AG10803 (cell line): ENCODE measurements at places on chromosomes 3 and 15.

- DNase-seq = no peak
These were observed 68.2 kb downstream of the RAB11A start for GRCh38 chr15:65937476-65937875.

DNA sequence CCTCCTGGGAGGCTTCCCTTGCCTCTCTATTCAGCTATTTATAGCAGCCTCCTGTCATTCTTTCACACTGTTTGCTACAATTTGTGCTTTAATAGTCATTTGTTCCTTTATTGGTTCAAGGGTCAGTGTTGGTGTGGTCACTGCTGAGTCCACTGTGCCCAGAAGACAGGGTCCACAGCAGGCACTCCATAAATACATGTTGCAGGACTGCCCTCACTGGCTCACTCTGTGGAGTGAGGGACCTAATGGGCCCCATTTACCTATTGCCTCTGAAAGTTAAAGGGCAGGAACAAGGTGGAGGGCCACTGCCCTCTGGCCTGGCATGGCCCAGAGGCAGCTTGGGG lies 16.8 kb downstream of the MST1R start:
- no peak for DNase-seq

- DNase-seq = no peak
These were observed 218.8 kb downstream of the OSBPL10 start for GRCh38 chr3:31762097-31762764.

DNA sequence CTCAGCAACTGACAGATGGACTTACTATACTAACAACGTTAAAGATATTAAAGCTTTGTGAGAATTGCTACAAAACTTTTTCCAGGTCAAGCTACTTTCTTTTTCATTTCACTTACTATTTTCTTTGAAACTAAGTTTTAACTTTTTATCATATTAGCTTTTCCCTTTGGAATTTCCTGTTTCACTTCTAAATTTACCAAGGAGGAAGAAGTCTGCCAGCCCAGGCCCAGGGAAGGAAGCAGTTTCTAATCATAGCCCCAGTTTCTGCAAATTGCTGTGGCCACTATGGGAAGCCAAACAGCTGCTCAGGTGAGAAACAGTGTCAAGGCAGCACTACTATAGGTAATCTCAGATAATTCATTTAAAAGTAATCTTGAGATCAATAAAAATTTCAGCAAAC lies 18.4 kb downstream of the CYFIP1 start:
- peak; percentile 44 for DNase-seq

- peak; percentile 5 for DNase-seq
These were observed 317.1 kb downstream of the ZIC4 start for GRCh38 chr3:147089286-147089685.

DNA sequence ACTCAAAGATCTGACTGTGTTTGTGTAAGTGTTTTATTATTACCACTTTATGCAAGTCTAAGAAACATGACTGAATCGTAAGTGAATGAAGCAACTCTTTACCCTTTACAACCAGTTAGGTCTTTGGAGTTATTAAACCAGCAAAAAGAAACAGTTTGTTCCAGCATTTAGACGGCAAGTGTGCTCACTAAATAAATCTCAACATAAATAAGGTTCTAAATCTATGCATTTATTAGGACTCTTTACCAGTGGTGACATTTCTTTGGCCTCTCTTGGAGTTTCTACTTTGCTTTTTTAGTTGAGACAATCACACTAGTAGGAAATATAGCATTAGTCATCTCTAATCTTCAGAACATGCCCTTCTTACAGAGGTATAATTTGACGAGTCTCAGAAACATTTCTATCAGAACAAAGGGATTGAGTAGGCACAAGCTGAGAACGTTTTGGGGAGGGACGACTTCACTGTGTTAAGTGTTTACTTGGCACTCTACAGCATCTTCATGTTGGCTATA lies 739.9 kb upstream of the NR2F2 start:
- DNase-seq = no peak

- peak; percentile 23 for DNase-seq
These were observed 107.5 kb upstream of the CHRM5 start for GRCh38 chr15:33860754-33861153.

DNA sequence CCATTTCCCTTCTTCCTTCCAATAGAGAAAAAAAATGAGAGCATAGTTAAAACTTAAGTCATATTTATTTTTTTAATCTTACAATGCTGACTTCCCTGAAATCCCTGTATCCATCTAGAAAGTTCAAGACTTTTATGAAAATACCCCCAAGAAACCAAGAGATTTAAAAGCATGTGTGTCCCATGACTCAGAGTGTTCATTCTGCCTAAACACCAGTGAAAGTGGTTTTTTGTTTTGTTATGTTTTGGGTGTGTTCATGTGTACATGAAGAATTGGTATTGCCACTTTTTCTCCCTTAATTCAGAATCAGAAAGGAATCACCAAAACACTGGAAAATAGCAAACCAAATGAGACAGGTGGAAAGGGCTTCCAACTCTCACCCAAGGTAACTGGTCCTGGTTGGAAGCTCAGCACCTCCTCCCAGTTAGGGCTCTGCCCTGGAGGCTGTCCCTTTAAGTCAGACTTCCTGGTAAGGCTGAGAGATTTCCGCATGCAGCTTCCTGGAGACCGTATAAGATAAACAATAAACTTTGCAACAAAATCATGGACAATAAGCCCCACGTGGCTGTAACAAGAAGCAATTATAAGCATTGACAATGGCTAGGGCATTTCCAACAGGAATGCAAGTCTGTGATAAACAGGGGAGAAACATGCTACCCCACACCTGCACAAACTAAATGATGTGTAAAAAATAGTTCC lies 121.9 kb upstream of the ARHGEF3 start:
- DNase-seq = peak; percentile 24

DNA sequence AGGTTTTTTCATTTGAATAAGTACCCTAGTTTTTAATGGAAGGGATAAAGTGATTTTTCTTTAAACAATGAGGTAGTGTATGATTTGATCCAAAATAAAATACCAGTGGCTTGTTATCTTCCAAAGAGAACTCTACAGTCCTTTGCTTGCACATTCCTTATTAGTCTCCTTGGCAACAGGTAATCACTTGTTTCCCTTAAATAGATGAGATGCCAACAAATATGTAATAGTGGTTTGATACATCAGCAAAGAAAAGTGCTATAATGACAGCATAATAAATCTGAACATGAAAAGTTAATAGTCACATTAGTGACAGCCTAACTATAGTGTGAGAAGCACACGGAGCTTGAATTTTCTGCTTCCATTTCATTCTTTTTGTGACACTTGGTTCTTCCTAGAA lies 360.2 kb downstream of the ZNF385D start:
- DNase-seq = peak; percentile 83

DNA sequence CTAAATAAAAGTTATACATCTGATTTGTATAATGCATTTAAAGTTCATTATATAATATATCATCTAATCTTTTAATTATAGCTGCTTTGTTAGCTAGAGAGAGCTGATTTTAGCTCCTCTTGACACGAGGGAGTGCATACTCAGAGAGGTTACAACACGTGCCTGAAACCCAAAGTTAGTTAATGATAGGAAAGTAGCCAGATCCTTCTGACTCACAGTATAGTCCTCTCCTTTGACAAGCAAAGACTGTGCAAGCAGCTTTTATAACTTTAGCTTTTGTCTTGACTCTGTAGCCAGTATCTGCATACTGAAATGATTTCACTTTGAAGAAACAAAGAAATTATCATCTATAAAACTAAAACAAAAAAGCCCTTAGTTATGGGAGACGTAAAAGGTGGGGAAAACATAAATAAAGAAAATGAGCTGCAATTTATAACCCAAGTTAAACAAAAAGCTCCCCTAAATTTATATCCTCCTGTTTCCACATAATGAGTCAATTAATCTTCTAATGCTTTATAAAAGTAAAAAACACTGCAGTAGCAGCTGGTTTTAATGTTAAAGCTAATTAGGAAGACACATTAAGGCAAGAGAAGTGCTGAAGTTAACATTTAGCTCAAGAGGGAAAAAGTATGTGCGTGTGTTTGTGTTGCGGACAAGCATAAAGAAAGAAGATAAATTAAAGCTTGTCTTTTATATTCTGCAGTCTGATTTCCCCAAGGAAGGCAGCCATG lies 13.1 kb downstream of the GABRR3 start:
- peak; percentile 15 for DNase-seq

GRCh38 chr15:92393071-92393979 lies at the start of gene ST8SIA2:
ST8SIA2 (plus strand) TSS chr15:92393881; CDS start chr15:92394065, 184 bp downstream.
- DNase-seq = peak; percentile 40

DNA sequence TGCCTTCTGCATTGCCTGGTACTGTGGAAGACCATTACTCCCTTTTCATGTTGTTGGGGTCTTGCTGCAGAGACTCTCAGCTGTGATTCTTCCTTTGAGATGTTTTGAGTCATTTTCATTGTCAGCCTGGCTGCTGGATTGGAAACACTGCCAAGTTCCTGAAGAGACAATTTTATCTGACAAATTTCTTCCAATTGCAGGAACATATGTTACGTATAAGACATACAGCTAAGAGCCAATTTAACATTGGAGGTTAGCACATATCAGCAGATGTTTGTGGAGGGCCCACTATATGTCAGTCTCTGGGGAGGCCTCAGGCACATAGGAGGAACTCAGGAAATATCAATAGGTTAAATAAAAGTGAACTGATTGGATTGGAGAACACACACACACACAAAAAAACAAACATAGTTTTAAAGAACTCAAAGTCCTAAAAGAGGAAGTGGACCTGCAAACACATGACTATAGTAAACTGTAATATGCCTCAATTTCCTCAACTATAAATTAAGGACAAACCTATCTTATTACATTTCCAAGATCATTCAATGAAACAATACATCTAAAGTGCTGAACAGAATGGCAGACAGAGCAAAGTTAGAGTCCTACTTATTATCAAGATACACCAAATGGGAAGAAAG lies 172.3 kb downstream of the MYRIP start:
- no peak for DNase-seq

DNA sequence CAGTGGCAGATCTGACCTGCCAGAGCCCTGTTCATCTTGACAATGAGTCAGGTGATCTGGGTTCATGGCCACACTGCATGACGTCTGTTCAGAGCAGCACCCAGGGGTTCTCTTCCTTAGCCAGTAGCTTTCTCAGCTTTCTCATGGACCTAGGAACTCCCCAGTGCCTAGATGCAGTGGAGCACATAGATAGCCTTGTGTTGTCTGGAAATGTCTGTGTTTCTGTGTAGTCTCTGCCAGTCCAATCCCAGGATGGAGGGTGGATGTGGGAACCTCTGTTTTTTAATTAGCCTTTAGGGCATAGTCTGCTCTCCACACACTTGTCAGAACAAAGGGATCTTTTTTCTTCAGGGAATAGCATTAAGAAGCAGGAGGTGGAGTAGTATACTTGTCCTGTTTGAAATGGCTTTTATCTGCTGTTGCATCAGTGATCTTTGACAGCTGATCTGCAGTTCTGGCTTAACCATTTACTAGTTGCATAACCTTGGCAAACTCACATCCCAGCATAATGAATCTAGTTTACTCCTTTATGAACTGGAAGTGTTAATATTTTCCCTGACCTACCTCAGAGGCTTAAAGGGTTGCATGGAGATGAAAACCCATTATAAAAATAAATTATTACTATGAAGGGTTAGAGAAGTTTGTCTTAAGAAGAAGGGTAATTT lies 16.1 kb upstream of the CACNA1D start:
- no peak for DNase-seq
